ENCODE measurements at places on chromosomes 3 and 15.
A peak's percentile ranks its signal among the peaks of the same experiment; 100 is the strongest.

- no peak for DNase-seq
These were observed 31.2 kb downstream of the BCHE start for GRCh38 chr3:165805946-165806561.

DNA sequence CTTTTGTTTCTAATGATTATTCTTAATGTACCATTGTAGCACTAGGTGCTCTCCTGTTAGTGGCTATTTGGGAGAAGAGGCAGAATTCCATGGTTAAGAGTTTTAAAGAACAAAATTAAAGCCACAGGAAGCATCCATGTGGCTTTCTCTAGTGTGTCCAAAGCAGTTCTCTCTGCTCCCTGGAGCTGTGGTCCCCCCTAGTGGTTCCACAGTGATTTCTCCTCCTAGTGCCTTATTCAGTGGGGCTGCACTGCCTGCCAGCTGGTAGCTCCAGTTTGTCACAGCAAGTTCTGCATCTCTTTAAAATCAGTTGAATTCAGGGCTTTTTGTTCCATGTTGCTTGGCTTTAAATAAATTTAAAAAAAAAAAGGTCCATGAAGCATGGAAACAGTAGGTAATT lies 39.6 kb upstream of the FAM98B start:
- peak; percentile 47 for DNase-seq

- DNase-seq = no peak
These were observed 279.0 kb downstream of the LPP start for GRCh38 chr3:188432802-188433520.

DNA sequence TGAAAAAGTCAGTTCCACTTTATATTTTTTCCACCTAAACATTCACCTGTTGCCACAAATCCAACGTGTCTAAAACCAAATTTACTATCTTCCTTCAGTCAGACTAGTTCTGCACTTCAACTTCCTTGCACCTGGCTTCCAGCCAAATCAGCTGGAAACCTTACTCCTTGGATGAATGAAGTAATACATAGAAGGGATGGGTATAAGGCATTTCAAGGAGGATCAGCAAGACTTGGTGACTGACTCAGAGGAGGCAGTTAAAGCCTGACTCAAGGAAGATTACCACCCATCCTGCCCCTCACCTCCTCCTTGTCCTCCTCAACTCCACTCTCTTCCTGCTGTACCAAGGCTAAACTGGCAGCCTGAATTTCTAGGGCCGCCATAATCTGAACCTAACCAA lies 37.1 kb downstream of the QTRT2 start:
- DNase-seq = no peak

DNA sequence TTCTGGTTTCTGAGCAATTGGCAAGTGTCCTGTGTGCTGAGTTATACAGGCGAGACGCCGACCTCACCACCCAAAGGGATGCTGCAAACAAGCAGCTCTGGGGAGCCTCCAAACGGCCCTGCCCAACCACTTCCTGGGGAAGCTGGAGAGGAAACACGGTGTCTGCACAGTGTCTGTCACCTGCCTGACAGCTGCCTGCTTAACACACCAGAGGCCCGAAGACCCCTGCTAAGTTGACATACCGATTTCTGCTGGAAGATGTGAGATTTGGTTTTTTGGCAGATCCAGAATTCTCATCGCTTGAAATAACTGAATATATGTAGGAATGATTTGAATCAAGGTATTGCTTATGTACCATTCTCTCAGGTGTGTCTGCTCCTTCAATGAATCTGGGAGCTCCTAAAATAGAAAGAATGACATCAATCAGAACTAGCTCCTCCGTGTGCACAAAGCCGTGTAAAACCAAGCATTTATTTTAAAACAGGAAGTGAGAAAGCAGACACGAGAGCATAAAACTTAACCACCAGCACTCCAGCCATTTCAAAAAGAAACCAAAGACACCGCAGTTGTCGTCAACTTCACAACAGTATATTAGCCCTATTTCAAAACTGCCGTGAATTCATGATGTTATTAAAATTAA lies 27.2 kb downstream of the LRRC2 start:
- peak; percentile 67 for DNase-seq

DNA sequence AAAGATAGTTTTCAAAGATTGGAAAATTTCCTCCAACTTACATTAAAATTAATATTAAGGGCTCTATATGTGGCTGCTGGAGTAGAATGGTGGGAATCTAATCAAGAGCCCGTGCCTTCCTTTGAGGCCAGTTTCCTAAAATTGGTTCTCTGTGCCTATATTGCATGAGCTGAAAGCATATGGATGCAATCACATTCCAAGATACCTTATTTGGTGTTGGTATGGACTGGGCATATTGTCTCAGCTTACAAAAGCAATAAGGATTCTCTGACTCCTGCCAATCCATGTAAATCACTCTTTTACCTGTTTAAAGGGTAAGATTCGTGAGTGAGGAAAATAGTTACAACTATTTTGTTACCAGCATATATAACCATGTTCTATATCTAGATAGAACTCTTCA lies 111.6 kb downstream of the GREM1 start:
- DNase-seq = no peak

DNA sequence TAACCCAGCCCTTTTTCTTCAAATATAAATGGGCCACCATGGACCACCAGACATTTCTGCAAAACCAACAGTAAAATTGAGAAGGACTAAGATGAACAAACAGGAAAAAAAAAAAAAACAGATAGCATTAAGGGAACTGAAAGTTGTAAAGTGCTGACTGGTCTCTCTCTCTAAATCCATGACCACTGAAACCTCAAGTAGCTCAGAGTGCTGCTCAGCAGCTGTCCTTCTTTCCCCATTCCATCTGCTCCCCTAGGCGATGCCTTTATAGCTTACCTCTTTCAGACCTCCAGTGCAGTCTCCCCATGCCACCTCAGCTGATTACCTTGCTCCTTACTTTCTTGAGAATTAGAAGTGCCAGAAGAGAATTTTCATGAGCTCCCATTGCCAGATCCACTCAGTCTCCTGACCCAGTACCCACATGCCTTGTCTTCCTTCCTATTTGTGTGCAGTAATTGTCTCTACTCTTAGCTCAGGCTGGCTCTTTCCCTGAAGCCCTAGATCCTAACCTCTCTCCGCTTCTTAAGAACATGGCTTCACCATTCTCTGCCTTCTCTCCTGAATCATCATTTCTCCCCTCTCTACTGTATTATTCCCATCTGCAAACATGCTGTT lies 23.9 kb upstream of the XIRP1 start:
- no peak for DNase-seq

GRCh38 chr3:188200481-188200880 lies 46.5 kb downstream of the LPP start:
- DNase-seq = no peak

GRCh38 chr3:73827204-73827603 lies 202.5 kb upstream of the PDZRN3 start:
- no peak for DNase-seq

GRCh38 chr3:7166460-7166859 lies 305.5 kb downstream of the GRM7 start:
- no peak for DNase-seq

DNA sequence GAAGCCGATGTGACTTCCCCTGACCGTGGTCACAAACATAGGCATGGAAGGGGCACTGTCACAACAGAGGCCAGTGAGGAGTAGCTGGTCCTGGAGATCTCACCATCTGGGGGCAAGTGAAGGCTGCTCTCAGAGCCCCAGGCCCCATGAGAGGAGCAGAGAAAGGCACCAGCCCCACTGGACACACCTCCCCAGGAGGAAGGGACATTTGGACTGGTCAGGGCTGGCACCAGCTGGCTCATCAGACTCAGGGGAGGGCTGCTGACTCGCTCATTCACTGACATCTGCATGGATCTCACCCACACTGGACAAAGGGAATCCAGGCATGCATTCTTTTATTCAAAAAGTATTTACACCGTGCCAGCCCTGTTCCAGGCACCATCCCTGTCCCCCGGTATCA lies 26.8 kb downstream of the ESYT3 start:
- no peak for DNase-seq

DNA sequence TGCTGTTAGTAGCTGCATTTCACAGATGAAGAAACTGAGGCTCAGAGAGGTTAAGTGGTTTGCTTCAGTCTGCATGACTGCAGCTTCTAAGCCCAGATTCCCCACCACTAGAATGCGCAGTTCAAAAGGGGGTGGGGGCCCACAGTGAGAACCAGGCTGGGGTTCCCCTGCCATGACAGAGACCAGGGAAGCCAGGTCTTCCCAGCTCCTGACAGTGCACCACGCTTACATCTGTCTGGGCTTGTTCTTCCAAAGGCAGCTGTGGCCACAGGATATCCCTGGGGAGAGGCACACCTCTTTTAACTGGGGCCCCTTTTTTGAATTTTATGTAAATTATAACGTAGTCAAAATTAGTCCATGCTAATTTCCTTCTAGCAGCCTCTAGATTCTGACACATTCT lies 5.3 kb downstream of the PLEKHO2 start:
- peak; percentile 18 for DNase-seq

DNA sequence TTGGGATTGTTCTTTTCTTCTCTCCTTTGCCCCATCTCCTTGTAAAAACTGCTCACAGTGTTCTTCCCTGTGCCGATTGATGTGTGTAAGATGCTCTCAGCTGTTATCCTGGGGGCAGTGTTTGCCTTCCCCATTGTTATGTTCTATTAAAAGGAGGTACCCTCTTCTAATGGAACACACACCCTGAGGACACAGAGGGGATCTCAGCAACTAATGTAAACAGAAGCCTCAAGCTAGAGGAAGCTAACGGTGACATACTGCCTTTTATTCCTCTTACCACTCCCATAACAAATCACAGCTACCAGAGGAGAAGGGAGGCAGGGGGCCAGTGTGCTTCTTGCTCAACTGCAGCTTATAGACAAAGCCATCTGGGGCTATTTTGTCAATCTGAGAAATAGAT lies 2.2 kb downstream of the TAGLN3 start:
- DNase-seq = no peak

GRCh38 chr3:164306042-164306441 lies 772.3 kb downstream of the SI start:
- no peak for DNase-seq

DNA sequence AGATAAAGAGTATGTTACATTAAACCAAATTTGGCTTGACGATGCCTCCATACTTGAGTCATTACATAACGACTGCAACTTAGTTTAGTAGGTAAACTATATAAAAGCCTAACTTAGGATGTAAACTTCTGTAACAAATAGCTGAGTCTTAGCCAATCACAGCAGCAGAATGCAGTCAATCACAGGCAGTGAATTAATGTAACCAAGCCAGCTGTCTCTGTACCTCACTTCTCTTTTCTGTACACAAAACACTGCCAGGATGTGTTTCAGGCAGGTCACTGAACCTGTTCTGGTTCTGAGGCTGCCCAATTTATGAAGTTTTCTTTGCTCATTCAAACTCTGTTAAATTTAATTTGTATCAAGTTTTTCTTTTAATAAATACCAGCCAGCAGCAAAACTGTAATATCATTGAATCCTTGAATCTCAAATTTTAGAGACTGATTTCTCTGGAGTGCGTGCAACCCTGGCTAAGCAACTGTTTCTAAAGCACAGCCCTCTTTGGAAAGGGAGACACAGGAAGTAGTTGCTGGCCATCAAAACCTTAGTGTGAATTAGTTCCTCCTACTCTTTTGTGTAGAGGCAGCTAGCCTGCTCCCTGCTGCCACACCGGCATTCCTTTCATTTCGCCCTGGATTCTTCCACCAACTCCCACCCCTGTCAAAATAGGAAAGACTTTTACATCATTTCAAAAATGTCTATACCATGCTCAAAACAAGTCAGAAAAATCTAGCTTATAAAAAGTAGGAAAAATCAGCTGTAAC lies 15.2 kb downstream of the RFTN1 start:
- no peak for DNase-seq

GRCh38 chr3:81823882-81824395 lies 62.5 kb upstream of the GBE1 start:
- no peak for DNase-seq

GRCh38 chr3:58190291-58190690 lies 20.5 kb downstream of the DNASE1L3 start:
- DNase-seq = no peak

- no peak for DNase-seq
These were observed 23.8 kb upstream of the SNRPA1 start for GRCh38 chr15:101318839-101319238.

GRCh38 chr3:185796431-185797107 lies 28.3 kb downstream of the IGF2BP2 start:
- DNase-seq = peak; percentile 57

DNA sequence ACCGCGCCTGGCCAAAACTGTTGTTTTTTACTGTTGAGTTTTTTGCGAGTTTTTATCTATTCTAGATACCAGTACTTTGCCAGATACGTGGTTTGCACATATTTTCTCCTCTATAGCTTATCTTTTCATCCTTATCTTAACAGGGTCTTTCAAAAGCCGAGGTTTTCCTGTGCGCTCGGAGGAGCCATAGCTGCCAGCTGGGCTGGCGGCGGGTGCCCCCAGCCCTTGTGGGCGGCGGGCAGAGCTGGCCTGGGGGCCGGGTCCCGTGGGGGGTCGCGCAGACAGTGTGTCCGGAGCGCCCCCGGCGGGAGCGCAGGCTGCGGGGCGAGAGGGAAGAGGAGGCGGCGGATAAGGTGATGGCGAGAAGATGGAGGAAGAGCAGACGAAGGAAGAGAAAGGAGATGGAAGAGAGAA lies 11.1 kb upstream of the EIF4A2 start:
- DNase-seq = no peak

GRCh38 chr15:66138892-66139590 lies 114.5 kb downstream of the MEGF11 start:
- DNase-seq = no peak

- no peak for DNase-seq
These were observed 46.7 kb downstream of the ANXA2 start for GRCh38 chr15:60351066-60351465.

Data from mucosa of descending colon (tissue), 3 donors.